ENCODE measurements at places on chromosomes 7 and 10.

DNA sequence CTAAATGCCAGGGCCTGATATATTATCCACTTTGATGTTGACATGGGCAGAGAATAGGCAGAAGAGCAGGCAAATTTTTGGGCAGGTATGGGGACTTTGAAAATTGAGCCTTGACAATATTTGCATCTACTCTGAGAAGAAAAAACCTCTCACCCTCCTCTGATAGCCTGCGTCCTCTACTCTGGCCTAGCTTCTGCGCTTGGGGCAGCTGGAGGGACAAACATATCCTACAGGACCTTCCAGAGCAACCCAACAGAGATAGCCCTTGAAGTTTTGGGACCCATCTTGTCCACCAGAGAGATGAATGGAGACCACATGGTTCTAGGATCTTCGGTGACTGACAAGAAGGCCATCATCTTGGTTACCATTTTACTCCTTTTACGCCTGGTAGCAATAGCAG is at the start of gene TAS2R60:
Gene TAS2R60, plus strand, starts transcription at position 301 of the 400 bp plus-strand sequence. Its CDS starts 0 bp downstream, at position 301.
- no peak for DNase-seq

DNA sequence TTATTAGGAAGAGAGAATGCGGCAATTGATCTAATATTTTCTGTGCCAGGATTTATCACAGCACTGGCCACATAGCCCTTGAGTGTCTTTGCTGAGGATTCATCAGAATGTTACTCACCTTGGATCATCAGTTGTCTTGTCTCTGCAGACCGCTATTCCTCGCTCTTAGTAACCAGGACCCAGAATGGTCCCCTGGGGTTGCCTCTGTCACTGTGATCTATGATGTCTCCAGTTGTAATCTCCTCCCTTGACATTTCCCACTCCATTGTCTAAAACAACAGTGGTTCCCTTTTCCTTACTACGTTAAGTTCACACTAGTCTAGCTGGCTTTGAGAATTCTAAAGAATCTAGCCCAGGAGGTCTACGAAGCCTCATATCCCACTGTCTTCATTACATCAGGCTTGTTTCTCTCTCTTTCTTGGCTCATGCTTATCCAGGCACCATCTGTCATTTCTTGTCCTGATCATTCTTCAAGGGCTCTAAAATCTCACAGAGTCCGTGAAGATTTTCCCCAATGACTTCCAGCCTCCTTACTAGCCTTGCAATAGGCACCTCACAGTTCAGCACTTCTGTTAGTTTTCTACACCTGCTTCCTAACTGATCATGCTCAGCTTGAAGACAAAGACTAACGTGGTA is 125.8 kb downstream of the CUBN start:
- DNase-seq = no peak

GRCh38 chr10:127384532-127384931 is 164.6 kb upstream of the NPS start:
- no peak for DNase-seq

GRCh38 chr10:99431190-99431760 is 851 bp upstream of the GOT1 start:
- DNase-seq = no peak

DNA sequence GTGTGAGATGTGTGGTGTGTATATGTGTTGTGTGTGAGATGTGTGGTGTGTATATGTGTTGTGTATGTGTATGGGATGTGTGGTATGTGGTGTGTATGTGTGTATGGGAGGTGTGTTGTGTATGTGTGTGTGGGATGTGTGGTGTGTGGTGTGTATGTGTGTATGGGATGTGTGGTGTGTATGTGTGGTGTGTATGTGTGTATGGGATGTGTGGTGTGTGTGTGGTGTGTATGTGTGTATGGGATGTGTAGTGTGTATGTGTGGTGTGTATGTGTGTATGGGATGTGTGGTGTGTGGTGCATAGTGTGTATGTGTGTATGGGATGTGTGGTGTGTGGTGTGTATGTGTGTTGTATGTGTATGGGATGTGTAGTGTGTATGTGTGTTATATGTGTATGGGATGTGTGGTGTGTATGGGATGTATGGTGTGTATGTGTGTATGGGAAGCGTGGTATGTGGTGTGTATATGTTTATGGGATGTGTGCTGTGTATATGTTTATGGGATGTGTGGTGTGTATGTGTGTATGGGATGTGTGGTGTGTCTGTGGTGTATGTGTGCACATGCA is 30.8 kb downstream of the IKZF1 start:
- no peak for DNase-seq

Data from NCI-H1436 (cell line).